ENCODE measurements at places on chromosomes 11 and 22. TPM values are rescaled to one million over a fixed set of nuclear protein-coding genes. Genes with fewer than 3 reads are reported as not detected.

GRCh38 chr11:126502159-126502558 lies 146.7 kb downstream of the ST3GAL4 start:
- no peak overlapping the region for H3K27ac ChIP-seq
- no peaks in the 10 kb centered on the region for H3K36me3 ChIP-seq
- H3K4me1 ChIP-seq = no peaks in the 10 kb centered on the region
- H3K4me3 ChIP-seq = no peak overlapping the region

DNA sequence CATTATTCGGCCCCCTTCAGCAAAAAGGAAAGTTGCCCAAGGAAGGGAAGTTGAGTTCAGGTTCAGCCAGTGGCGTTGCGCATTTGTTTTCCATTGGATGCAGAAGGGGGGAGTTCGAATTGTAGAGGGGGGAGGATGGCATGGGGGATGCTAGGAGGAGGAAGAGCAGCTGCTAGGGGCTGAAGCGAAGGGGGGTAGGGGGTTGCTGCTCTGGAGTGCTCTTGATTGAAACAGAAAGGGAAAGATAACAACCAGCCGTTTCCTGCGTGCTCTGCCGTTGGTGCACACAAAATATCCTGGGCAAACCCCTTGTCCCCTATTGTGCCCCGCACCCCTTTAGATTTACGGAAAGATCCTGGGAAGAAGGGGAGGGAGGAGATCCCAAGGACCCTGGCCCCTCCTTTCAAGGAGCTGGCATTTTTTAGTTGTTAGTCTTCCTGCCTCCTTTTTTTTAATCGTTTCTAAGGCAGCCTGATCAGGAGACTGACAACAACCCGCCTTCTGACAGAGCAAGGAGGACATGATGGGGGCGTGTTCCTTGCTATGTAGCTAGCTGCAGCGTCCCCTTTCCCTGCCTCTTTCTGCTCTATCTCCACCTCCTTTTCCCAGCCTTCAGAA lies 2.1 kb downstream of the KMT2A start:
- no peaks in the 10 kb centered on the region for H3K4me1 ChIP-seq
- H3K4me3 ChIP-seq = peak overlapping the region; percentile 72
- peak; percentile 35 for DNase-seq
- H3K27ac ChIP-seq = peak overlapping the region; percentile 99

- H3K27me3 ChIP-seq = no peaks in the 10 kb centered on the region
- no peak for DNase-seq
- H3K27ac ChIP-seq = no peak overlapping the region
- no peaks in the 10 kb centered on the region for H3K4me1 ChIP-seq
- no peak overlapping the region for H3K4me3 ChIP-seq
Measured at GRCh38 chr11:95711945-95712221, 77.7 kb downstream of the FAM76B start.

DNA sequence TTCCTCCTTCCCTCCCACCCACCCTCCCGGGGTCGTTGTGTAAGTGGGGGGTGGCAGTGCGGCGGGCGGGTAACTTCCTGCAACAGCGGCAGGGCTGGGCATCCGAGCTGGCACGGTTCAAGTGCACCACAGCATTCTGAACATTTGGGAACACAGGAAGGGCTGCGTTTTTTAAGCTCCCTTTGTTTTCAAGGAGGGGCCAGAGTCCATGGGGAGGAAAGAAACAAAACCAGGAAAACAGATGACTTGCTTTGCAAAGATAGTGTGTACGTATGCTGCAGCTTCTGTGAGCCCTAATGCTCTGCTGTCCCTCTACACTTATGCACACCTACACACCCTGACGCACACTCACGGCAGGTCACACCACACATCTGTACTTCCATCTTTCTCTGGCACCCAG lies 152.5 kb downstream of the FBXO7 start:
- no peak overlapping the region for H3K4me3 ChIP-seq
- H3K27me3 ChIP-seq = no peaks in the 10 kb centered on the region
- no peaks in the 10 kb centered on the region for H3K36me3 ChIP-seq
- H3K27ac ChIP-seq = peak overlapping the region; percentile 85

DNA sequence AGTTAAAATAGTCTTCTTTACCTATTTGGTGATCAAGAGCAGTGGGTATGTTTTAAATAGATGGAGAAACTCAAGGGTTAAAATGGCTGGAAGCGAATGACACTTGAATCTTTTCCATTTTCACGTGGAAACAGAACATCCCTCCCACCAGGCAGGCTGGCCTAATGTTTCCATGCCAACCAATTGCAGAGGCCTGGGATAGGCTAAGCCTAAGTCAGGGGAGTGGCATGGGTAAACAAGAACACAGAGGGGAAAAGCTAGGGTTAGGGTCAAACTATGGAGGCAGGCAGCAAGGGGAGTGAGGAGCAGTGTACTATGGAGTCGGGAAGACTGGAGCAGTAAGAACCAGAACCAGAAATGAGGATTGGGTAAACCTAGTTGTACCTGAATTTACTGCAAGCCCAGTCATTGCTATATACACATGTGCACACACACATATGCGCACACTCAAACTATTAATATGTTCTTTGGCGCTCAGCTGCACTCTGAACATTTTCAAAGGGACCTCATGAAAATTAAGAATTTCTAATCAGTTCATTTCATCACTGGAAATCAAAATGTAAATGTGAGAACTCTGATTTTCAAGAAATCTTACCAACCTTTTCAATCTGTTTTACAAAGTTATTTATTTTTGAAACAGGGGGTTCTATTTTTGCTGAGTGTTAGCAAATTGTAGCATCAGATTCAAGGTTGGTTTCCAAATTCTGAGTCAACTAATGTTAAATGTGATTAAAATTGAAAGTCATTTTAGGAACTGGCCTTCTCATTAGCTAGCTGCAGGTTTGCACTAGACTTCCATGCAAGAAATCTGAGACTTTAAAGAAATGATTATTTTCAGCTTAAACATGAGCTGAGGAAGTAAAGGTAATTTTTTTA lies 327.0 kb upstream of the CCDC90B start:
- H3K4me1 ChIP-seq = no peaks in the 10 kb centered on the region
- DNase-seq = no peak
- no peak overlapping the region for H3K4me3 ChIP-seq
- H3K27me3 ChIP-seq = no peaks in the 10 kb centered on the region
- no peaks in the 10 kb centered on the region for H3K36me3 ChIP-seq

GRCh38 chr22:39170825-39171622 lies 18.5 kb upstream of the CBX7 start:
- H3K27me3 ChIP-seq = no peaks in the 10 kb centered on the region
- no peaks in the 10 kb centered on the region for H3K36me3 ChIP-seq
- peak; percentile 86 for DNase-seq
- H3K4me1 ChIP-seq = no peaks in the 10 kb centered on the region

GRCh38 chr11:1908618-1909017 lies 10.9 kb upstream of the TNNT3 start:
- no peaks in the 10 kb centered on the region for H3K36me3 ChIP-seq
- no peak overlapping the region for H3K4me3 ChIP-seq
- DNase-seq = no peak
- H3K4me1 ChIP-seq = no peaks in the 10 kb centered on the region
- peak overlapping the region; percentile 76 for H3K27ac ChIP-seq

GRCh38 chr11:7637447-7638157 lies 35.7 kb downstream of the CYB5R2 start:
- H3K27ac ChIP-seq = peak overlapping the region; percentile 85
- H3K27me3 ChIP-seq = no peaks in the 10 kb centered on the region
- peak; percentile 75 for DNase-seq
- no peak overlapping the region for H3K4me3 ChIP-seq
- no peaks in the 10 kb centered on the region for H3K4me1 ChIP-seq

GRCh38 chr11:126880872-126881271 lies 119.7 kb downstream of the KIRREL3 start:
- no peaks in the 10 kb centered on the region for H3K27me3 ChIP-seq
- no peaks in the 10 kb centered on the region for H3K4me1 ChIP-seq
- no peak for DNase-seq
- no peaks in the 10 kb centered on the region for H3K36me3 ChIP-seq
- H3K4me3 ChIP-seq = no peak overlapping the region

GRCh38 chr11:111299101-111300026 lies 1.0 kb downstream of the POU2AF3 start:
- no peaks in the 10 kb centered on the region for H3K36me3 ChIP-seq
- peak overlapping the region; percentile 66 for H3K4me3 ChIP-seq
- no peaks in the 10 kb centered on the region for H3K27me3 ChIP-seq
- peak; percentile 79 for DNase-seq

DNA sequence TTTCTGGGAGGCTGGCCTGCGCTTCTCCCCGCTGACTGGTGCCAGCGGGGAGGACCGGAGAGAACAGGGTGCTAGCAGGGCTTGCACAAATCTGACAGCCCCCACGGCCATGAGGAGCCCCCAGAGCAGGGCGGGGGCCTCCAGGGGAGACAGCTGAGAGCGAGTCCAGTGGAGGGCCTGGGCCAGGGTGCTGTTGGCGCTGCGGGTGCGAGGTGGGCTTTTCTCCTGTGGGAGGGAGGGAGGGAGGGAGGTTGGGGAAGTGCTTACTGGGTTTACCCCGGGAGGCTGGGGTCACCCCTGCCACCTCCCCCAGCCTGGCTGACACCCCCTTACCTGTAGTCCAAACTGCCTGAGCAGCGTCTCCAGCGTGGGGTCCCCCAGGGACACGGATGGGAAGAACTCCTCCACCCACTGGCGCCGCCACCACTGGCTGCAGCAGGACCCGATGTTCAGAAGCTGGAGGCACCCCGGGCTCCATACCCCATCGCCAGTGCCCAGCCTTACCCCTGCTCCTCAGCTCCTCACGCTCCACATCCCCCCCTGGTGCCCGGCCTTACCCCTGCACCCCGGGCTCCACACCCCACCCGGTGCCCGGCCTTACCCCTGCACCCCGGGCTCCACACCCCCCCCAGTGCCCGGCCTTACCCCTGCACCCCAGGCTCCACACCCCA lies 3.9 kb downstream of the LMF2 start:
- no peak overlapping the region for H3K27ac ChIP-seq
- no peaks in the 10 kb centered on the region for H3K36me3 ChIP-seq
- H3K4me3 ChIP-seq = no peak overlapping the region
- H3K4me1 ChIP-seq = peaks cover 13% of the 10 kb centered on the region
- no peak for DNase-seq

RPL3 gene
- total RNA-seq = 2,271 TPM

TP53I11 gene
- total RNA-seq = 13.2 TPM

RFPL3 gene
- not detected for total RNA-seq

DRICH1 gene
- total RNA-seq = not detected

TEX54 gene
- not detected for total RNA-seq

CRACR2B gene
- total RNA-seq = 2.1 TPM

SOX6 gene
- 7.9 TPM for total RNA-seq

AMPD3 gene
- 6.4 TPM for total RNA-seq

MYO7A gene
- 2.0 TPM for total RNA-seq
